ENCODE measurements at places on chromosomes 4 and X.

DNA sequence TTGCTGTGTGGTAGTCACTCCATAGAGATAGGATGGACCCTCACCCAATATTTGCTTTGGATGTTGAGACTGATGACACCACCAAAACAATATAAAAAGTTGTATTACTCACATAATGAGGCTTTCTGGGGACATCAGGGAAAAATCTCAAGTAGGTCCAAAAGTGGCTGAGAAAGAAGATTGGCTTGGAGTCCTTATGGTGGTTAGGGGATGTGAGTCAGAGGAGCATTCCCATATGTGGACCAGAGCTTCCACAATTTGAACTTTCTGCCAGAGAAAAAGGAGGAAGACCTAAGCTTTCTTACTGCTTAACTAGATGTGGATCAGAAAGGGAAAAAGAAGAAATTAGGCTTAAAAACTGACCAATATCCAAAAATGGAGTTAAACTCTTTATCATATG, 460.5 kb downstream of the SH3BGRL start:
- no peak for DNase-seq

DNA sequence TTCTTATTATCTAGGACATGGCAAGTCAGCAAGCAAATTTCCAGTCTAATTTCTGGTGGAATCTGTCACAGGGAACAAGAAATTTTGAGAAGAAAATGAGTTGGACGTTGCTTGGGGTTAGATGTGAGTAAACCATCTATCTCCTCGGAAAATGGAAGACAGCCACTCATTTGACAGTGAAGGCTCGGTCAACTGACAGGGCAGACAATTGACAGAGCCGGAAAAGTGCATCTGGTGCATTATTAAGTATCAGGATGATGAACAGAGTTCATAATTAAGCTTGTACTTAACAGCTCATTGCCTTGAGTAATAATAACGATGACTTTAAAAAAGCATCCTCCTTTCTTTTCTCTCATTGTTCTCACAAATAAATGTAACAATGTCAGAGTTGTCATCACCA, 168.4 kb downstream of the MAD2L1 start:
- DNase-seq: no peak

DNA sequence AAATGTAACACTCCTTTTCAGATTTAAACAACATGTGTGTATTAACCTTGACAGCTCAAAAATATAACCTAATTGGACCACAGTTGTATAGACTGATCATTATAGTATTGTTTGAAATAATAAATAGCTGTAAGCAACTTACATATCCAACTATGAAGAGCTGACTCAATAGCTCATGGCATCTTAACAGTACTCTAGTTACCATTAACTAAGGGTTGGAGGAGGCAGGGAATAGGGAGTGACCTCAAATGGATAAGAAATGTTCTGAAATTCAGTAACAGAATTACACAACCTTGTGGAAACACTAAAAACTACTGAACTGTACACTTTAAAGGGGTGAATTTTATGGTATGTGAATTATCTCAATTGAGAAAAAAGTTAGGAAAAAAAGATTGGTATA, 136.5 kb upstream of the CPEB2 start:
- no peak for DNase-seq

GRCh38 chr4:143296397-143297067, 40.1 kb upstream of the GAB1 start:
- DNase-seq: no peak

- no peak for DNase-seq
Observed at GRCh38 chrX:154348114-154348531, 26.3 kb downstream of the FLNA start.

DNA sequence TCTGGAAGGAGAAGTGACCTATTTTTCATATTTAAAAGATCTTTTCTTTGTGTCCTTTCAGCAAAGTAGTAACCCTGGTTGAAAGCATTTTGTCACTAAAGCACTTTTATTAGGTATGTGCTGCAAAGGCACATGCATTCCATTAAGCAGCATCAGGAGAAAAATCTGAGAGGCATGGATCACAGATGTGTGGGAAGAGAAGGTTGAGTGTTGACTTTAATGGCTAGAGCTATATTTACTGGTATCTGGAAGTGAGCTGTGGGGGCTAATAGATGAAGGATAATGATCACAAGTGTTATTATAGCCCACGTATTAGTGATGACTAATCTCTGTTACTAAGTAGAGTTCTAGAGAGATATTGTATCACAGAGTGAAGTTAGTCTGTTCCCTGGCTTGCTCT, 1520.7 kb downstream of the ARAP2 start:
- no peak for DNase-seq

DNA sequence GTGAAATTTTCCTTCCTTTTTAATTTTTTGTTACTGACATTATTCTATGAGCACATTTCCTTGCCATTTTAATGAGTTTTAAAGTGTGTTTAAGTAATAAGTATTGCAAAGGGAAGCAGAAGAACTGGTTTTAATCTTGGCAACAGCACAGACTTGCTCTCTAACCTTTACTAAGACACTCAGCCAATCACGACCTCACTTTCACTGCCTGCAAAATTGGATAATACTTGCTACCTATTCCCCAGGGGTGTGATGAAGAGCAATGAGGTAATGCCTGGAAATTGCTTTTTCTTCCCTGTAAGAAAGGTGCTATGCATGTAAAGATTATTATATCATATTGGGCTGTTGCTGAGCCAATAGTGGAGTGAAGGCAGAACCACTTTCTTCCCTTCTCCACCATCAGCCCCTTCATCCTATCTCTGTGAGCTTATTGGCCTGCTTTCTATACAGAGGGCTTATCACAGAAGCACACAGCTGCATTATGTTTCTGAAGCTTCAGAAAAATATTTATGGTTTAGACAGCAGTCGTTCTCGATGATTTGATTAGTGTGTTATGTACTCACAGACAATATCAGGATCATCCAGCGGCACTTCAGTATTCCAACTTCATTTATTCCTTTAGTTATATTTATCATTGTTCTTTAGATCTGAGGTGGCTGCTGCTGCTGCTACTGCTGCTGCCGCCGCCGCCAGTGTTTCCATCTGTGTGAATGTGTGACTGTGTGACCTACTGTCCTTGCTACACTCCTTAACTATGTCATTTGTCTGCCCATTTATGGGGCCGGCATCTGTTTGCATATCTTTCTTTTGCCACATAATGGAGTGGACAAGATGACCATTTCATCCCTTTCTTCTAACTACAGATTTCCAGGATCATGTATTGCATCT, 255.1 kb downstream of the C4orf33 start:
- DNase-seq: no peak

GRCh38 chrX:129525162-129525561, 1.9 kb upstream of the SMARCA1 start:
- DNase-seq: no peak

GRCh38 chrX:1911401-1912128, 296.7 kb downstream of the ASMT start:
- DNase-seq: no peak

DNA sequence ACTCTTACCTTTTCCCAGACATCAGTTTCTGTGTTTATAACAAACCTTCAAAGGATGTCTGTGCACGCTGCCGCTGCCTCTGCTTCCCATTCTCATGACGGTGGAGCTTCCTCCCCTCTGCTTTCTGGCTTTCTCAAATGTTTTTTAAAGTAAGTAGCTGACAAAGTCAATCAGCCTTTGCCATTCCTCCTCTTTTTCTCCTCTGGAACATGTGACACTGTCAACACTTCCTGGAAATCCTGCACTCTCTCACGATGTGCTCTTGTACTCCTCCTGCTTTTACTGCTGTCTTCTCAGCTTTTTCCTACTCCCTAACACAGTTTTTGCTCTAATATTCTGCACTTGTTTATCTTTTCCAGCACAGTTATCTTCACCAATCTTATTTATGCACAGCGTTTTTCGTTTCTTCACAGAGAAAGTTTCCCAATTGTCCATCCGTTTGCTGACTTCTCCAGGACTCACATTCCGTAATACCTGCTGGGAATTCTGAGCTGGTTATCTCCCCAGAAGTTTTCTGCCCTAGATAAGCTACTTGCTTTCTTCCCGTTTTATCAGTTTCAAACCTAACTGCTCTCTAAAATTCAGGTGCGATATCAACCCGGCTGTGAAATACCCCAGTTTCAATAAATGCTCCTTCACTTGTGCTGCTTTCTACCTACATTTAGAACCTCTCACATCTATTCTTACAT, 465.6 kb upstream of the AGA start:
- DNase-seq: no peak

DNA sequence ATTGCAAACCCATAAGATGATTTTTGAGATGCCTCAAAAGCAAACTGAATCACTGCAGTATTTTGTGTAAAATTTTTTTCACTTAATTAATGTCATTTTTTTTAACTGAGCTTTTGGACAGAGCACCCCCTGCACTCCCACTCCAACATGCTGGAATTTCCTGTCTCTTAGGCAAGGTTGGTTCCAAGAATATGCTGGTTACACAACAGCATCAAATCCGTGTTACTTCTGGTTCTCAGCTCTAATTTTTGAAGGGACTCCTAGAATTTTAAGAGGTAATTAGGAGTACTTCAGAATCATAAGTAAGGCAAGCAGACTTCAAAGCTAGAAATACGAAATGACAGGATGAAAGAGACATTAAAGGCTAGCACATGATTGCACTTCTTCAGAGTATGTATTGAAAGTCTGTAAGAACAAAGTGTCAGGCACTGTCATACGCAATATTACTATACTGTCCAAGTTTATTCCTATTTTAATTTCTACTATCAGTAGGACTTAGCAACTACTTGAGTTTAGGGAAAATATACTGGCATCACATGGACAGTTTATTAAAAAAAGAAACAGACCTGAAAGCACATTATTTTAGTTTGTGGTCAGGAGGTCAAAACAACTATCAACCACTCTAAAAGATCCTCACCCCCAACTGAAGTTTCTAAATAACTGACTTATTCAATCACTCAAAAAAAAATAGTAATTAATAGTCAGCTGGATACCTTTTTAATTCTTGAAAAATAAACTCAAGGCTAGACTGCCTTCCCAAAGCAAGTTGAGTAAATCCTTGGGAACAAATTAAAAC, 1.6 kb upstream of the JCHAIN start:
- DNase-seq: no peak

DNA sequence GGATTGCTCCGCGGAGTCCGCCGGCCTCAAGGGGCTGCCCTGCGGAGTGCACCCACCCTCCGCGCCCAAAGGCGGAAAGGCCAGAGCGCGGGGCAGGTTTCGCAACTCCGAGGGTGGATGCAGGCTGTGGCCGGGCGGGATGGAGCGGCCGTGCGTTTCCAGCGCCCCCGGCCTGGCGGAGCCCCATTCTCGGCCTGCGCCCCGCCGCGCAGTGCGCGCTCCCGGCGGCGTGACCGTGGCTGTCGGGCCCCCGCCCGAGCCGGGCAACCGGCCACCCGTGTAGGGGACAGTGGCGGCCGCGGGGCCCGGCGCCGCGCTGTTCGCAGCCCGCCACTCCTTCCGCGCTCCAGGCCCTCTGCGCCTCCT, 331 bp downstream of the SETD7 start:
- DNase-seq: no peak

DNA sequence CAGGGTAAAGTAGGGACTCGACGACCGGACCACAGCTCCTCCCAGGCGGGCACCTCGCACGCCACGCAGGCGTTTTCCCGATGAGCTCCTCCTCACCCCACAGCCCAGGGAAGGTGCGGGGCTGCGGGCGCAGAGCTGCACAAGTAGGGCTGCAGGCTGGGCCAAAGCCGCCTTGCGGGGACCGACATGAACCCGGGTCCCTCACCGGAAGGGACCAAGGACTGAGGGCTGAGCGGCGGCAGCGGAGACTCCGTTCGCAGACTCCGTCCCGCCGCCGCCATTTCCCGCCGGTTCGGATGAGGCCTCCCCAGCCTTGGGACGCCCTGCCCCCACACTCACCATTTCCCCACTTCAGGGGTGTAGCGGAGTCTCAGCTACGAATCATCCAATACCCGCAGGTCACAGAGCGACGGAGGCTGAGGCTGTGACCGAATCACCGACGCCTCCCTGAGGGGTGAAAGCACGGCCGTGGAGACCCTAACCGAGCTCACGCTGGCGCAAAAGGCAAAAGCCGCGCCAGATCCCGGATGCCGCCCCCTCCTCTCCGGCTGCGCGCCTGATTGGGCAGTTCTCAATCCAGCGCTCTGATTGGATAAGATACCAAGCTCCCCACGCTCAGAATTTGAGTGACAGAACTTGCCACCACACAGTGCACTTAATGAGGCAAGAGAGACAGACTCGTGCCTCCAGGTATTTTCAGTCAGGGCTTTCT, at the start of gene ZNF732:
Gene ZNF732, minus strand, starts transcription at position 506 of the 712 bp plus-strand sequence. Its CDS starts 164 bp downstream, at position 342.
- no peak for DNase-seq

DNA sequence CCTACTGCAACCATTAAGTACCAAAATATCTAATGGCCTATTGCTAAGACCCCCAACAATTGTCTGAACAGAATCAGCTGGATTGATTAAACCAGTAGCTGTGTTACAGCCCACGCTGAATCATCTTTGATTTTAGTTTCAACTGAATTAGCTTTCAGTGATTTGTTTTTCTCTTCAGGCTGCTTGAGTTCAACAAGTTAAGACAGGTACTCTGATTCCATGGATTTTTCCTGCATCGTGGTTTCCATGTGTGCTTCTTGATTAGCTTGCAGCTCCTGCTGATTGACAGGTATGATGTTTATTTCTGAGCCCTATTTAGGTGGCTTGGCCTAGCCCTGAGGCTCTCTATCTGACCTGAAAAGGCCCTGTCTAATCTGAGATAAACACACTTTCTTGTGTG, 91.3 kb downstream of the GUCY2F start:
- no peak for DNase-seq

GRCh38 chr4:125400756-125401155, 86.0 kb downstream of the FAT4 start:
- no peak for DNase-seq

GRCh38 chr4:137310593-137311490, 221.5 kb downstream of the PCDH18 start:
- DNase-seq: no peak

- no peak for DNase-seq
Observed at GRCh38 chr4:108592674-108592986, 27.7 kb upstream of the RPL34 start.

- DNase-seq: no peak
Observed at GRCh38 chr4:106987311-106987710, 48.8 kb downstream of the DKK2 start.

DNA sequence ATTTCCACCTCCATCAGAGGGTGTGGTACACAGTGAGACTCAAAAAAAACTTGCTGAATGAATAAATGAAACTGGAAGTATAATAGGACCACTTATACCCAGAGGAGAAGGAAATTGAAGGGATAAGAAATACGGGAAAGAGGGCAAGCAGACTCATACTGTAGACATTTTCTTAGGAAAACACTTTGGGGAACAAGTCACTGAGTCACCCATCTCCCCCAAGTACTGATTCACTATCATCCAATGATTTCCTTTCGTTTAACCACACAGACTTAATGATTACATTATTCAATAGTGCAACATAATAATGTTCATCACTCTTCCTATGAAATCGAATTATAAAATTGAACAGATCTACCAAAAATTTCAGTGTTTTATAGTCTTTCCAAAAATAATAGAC, 97.1 kb downstream of the LDB2 start:
- no peak for DNase-seq

DNA sequence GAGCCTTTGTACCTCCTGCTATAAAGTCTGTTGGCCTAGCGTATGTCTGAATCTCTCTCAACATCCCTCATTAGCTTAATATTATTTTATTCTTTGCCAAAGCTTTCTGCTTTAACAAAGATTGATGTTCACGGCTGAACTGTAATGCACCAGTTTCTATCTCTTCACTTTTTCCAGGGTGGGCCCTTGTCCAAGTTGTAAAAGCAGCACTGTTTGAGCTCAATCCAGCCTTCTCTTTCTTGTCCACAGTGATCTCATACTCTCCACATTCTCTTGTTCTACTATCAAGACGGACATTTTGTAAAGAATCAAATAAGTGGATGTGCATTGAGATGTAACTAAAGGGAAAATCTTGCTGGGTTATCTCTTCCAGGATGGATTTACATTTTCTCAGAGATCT, 34.4 kb upstream of the RTL3 start:
- DNase-seq: no peak
